ENCODE measurements at places on chromosomes 13 and 19.

GRCh38 chr19:31449379-31449778, 100.1 kb upstream of the TSHZ3 start:
- DNase-seq = no peak

DNA sequence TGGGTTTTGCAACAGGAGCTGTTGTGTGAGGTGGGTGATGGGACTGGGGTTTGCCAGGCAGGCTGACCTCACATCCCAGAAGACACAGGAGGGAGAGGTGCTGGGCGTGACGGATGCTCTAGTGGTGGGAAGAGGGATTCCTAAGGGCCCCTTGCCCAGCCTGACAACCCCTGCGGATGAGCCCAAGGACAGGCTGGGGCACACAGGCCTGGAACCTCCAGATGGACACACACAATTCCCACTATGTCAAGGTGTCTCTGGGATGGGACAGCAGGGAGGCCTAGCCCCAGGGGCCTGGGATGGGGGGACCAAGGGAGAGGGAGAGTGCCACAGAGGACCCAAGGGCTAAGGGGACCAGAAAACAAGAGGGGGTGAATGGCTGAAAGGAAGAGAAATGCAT, 191.5 kb downstream of the ZNF536 start:
- DNase-seq = no peak

DNA sequence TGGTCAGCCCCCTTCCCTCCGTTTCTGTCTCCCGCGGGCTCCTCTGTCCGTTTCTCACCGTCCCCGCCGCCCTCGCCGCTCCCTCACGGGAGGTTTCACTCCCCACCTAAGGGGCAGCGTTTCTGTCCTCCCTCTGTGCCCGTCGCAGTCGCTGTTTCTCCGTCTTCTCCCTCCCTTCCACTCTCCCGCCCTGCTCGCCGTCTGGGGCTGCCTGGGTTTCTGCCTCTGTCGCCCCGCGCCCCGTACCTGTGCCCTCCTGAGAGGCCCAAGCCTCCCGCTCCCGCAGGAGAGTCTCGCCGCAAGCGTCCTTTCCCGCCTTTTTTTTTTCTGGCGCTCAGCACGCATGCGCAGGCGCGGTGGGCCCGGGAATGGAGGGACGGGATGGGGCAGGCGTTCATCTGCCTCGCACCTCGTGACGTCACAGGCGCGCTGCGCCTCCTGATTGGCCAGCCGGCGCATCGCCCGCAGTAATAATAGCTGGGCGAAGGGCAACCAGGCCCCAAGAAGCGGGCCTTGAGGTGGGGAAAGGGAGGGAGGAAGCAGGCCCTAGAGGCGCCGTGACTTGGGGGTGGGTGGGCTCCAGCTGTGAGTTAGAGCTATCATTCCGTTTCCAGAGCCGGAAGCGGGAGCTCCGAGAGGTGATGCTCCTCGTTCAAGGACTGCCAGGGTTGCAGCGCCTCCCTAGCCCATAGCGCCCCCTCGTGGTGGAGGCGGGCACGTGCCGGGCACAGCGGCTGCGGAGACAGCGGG, 15.4 kb downstream of the SSC5D start:
- peak; percentile 98 for DNase-seq

GRCh38 chr13:114032126-114032799, 58.4 kb upstream of the C13orf46 start:
- no peak for DNase-seq

DNA sequence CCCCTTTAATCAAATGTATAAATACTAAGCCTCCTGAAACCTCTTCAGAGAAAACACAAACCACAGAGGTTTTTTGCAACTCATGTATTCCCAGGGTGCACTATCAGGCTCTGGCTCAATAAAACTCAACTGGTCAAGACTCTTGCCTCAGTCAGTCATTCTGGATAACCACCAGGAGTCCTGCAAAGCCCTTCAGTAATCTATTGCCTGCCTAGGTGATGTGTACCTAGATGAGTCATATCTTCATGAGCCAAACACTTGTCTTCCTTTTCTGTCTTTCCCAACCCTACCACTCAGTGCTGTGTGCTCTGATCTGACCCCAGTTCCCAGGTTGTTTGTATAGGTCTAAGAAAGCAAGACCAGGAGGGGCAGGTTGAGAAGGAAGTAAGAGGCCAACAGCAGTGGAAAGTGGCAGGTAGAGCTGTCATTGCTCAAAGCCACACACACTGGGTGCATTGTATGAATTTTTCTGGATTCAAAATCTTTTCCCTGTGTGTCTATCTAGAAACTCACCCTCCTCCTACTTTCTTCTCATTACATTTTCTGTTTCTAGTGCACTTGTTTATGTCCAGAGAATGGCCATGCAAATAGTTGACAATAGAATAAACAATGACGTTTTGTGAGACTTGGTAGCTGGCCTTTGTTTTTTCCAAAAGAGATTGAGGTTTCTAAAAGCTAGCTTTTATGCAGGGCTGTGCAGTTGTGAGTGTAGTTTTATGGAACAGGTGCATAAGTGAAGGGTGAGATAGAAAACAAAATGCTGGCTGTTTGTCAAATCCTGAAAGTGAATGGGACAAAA, 48.1 kb downstream of the PSG1 start:
- no peak for DNase-seq

DNA sequence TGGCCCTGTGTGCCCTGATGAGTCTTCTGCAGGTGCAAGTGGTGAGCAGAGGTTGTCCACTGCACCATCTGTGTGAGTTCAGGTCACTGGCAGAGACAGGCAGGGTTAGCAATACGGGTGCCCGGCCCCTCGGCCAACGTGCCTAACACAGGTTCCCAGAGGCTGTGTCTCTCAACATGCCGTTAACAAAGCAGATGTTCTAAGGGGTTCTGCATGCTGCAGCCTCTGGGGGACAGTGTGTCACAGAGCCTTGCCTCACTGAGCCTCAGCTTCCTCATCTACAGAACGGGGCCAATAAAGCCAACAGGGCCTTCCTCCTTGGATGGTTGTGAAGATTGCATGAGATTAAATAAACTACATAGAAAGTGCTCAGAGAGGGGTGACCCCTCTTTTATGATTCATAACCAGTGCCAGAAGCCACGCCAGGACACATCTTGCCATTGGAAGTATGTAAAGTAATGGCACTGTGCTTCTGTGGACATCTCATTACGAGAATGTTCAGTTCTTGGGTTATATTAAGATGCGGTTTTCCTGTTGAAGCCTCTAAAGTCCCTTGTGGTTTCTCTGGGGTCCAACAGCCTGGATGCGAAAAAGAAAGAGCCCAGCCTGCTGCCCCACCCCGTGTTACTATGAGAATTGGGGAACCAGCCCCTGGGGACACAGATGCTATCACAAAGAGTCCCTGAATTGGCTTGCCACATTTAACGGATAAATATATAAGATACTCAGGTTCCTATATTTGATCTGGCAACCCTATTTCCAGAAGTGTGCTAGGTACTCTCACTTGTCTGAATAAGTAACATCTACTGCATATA, 11.2 kb upstream of the ARHGEF18 start:
- DNase-seq = peak; percentile 9
